ENCODE measurements at places on chromosomes 5 and 9.
A peak's percentile ranks its signal among the peaks of the same experiment; 100 is the strongest.

GRCh38 chr5:147611483-147611882, 101.6 kb upstream of the DPYSL3 start:
- DNase-seq, result no peak

GRCh38 chr9:105313238-105313637, 68.8 kb downstream of the SLC44A1 start:
- DNase-seq, result no peak

DNA sequence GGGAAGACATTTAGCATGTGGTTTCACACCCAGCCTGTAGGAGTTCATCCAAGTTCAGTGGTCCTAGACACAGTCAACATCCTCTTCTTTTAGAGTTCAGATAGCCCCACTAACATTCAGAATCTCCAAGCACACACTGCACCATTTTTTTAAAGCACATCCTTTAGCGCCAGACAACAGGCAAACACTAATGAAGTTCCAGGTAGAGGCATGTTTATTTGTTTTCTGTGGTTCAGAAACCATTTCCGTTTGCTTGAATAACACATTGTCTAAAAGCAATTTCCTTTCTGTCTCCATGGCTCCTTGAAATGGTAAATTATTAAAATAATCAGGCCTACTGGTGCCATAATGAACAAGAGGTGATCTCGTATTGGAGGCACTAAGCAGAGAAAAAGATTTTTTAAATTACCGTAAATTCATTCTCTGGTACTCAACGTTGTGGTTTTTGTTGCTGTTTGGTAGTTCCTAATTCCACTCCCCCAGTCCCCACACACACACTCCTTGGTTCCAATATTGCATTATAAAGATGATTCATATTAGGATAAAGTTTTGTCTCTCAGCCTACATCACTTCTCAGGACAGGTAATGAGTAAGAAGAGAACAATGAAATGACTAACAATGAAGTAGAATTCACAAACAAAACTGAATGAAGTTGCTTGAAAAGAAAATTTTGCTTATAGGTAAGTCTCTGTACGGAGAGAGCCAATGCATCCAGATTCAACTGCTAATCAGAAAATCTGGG, 153.1 kb downstream of the PCSK1 start:
- DNase-seq, result no peak

GRCh38 chr9:128390813-128391711, 19.9 kb downstream of the URM1 start:
- no peak for DNase-seq

- DNase-seq, result peak; percentile 25
These were observed 22.1 kb upstream of the NDST1 start for GRCh38 chr5:150485693-150486401.

- no peak for DNase-seq
These were observed 410.6 kb upstream of the DAB2 start for GRCh38 chr5:39835371-39835770.

- DNase-seq, result no peak
These were observed 7.0 kb downstream of the CDC42SE2 start for GRCh38 chr5:131270809-131271208.

GRCh38 chr5:10572451-10572850, 8.6 kb downstream of the ANKRD33B start:
- no peak for DNase-seq

DNA sequence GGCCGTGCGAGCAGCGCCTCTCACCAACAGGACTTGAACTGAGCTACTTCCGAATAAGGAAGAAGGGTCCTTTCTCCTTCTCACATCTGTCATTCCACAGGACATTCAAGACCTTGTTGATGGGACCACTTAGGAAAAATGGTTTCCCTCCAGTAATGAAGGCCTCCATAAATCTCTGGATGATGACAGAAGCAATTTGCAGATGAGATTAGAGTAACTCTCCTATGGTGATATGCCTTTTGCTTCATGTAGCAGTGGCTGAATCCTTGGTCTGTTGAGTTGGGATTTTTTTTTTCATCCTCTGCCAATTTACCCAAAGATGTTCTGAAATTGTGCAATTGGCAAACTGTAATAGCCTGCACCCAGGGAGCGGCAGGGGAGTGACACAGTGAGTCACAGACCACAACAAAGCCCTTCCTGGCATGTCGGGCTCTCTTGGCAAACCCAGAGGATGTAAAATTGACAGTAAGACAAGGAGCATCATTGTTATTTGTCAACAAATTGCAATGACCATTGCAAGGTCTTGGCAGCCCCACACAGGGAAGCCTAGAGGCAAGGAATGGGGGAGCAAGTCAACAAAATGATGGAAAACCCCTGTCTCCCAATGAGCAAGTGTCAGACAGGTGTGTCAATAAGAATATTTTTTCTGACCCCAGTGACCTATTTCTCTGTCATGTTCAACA, 275.9 kb downstream of the ACTL7B start:
- no peak for DNase-seq

DNA sequence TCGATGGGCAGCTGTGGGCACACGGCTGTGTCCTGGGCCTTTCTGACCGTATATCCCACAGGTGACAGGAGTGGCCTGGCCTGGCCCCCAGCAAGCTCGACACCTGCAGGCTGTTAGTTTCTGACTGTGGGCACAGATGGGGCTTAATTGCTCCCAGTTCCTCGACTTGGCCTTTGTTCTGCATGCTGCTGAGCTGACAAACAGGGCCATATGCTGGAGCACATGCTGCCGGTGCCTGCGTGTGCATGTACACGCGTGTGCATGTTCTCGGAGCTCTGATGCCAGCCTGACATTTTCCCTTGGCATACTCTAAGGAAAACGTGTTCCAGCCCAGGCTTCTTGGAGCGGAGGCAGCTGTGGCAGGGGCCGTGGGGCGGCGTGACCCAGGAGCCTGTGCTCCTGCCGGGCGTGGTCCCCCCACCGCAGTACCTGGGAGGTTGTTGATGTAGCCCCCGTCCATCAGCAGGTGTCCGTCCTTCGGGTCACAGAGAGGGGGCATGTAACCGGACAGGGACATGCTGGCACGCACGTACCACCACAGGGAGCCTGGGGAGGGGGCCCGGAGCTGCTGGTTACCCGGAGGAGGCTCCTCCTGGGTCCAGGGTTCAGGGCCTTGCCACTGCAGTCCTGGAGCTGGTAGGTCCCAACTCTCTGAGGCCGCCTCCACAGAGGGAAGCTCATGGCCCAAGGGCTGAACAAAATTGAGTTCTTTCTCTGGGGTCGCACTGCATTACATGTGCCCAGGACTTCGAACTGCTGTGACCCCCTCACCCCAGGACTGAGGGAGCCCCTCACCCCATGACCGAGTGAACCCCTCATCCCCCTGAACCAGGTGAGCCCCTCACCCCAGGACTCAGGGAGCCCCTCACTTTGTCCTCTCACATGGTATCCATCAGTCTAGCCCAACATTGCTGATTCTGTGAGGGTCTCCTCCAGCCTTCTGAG, 4.1 kb upstream of the NSMF start:
- no peak for DNase-seq

DNA sequence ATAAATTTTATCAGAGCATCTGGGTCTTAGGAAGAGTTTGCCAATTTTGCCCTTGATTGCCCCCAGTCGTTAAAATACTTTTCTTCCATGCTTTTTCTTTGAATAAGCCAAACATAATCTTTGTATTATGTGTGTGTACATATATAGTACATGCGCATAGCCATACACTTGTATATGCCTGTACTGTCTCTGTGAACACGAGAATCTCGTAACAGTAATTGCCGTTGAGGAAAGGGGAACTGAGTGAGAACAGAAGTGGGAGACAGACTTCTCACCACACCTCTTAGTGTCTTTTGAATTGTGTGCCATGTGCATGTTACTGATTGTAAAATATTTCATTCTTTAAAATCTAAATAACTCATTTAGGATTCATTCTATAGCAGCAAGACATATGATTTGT, 79.6 kb upstream of the GRHPR start:
- DNase-seq, result no peak

GRCh38 chr5:8461543-8461942, 592.6 kb downstream of the MTRR start:
- DNase-seq, result no peak

GRCh38 chr5:11564706-11565105, 339.5 kb downstream of the CTNND2 start:
- DNase-seq, result no peak

GRCh38 chr5:176355400-176356178, 6.0 kb downstream of the KIAA1191 start:
- DNase-seq, result no peak

GRCh38 chr9:16459421-16460148, 410.9 kb downstream of the BNC2 start:
- no peak for DNase-seq

DNA sequence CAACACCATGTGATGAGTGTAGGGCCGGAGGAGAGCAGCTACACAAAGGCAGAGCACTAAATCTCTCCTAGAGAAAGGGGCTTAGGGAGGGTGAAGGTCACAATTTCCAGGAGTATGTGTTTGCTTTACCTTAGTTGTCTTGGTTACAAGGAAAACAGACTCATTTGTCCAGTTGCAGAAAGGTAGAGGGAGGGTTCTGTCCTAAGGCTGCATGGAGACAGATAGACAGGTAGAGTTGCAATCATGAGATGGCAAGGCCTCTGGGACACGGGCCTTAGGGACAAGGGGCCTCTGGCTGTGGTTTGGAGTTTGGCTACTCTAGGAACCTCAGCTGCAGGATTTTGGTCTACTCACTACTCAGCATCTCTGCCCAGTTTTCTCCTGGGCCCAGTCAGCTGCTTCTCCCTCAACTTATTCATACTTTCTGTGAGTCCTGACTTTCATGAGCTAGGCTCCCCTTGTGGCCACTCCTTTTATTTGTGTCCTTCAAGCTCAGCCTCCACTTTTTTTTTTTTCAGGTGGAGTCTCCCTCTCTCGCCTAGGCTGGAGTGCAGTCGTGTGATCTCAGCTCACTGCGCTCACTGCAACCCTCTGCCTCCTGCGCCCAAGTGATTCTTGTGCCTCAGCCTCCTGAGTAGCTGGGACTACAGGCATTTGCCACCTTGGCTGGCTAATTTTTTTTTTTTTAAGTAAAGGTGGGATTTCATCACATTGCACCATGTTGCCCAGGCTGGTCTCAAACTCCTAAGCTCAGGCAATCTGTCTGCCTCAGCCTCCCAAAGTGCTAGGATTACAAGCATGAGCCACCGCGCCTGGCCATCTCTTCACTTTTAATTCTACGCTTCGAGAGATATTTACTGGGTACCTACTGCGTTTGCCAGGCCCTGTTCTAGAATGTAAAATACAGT, 76.6 kb downstream of the PTPDC1 start:
- no peak for DNase-seq

DNA sequence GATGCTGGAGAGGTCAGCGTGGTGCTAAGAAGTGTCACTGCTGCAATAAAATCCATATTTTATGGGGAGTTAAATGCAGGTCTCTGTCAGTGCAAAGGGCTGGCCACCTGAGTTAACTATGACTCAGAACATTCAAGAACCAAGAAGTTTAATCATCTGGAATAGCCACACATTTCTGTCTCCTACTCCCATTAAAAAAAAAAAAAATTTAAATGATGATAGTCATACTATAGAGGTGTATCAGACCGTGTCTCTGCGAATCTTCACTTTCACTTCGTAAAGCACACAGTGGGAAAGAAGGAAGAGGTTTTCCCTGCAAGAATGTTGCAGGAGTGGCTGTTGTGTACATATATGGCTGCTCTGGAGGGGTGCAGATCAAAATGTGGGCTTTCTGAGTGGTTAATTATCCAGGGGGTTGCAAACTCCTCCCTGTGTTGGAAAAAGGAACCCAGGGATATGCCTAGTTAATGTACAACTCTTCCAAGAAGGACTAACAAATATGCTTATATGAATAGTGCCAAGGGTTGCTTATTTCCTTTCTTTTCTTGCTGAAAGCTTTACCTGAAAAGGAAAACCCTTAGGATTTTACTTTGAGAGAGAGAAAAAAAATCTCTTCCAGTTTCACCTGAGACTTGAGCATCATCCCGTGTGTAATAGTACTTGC, 1.5 kb downstream of the CDH6 start:
- DNase-seq, result no peak

- no peak for DNase-seq
These were observed 10.2 kb downstream of the CORO2A start for GRCh38 chr9:98182069-98182820.

GRCh38 chr5:56279979-56280378, 46.8 kb upstream of the ANKRD55 start:
- DNase-seq, result no peak

DNA sequence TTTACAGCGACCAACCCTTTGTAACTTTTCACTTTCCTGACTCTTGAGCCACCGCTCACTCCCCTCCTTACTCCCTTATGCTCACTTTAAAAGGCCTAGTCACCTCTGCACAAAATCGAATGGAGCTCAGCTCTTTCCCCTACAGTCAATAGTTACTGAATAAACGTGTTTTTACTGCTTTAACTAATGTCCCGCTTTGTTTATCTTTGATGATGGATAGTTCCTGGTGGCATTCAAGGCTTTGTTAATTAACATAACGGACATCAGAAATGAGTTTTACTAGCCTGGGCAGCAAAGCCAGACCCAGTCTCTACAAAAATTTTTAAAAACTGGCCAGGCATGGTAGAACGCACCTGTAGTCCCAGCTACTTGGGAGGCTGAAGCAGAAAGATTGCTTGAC, 5.0 kb downstream of the SERINC5 start:
- DNase-seq, result no peak

GRCh38 chr5:130198927-130199326, 294.7 kb downstream of the CHSY3 start:
- DNase-seq, result no peak

GRCh38 chr5:61162832-61163567, 732 bp upstream of the SMIM15 start:
- DNase-seq, result peak; percentile 4

DNA sequence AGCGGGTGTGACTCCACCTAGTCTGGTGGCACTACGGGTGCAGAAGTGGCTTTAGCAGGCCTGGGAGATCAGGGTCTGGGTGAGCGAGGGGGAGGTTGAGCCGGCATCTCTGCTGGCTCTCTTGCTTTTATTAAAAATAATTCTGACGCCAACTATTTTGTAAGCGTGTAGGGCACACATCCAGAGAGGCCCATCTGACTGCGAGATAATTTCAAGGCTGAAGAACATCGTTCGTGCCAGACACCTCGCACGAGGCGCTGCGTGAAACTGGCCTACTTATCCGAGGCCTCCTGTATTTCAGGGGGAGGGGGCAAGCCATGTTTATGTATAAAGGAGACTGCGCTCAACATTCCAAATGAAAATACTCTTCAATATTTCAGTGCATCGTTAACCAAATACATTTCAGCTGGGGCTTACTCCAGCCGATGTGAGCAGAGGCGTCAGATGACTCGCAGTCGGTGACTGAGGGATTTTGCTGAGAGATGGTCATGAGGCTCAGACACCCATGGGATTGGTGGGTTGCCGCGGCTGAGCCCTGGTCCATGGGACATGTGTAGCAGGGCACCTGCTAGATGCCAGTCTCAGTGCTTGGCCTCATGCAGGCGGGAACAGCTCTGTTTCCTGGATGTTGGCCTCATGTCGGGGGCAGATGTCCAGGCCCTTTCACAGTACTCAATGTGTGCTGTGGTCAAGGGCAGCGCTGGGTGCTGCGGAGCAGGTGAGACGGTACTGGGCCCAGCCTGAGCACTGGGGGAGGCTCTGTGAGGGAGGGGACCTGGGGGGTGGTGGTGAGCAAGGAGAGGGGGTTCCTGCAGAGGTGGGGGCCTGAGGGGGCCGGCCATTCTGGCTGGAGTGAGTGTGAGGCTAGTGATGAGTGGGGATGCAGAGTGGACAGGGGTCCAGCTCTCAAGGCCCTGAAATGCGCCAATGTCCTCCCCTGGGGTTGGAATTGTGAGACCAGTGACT, 201.5 kb downstream of the DAB2IP start:
- no peak for DNase-seq

Data from NCI-H1092 (cell line).